Activated naive CD4-positive, alpha-beta T cell treated with anti-CD3 and anti-CD28 coated beads for 36 hours (primary cell): ENCODE measurements at places on chromosomes 7 and 10.

- no peak for DNase-seq
These were observed 108.2 kb upstream of the KAT6B start for GRCh38 chr10:74718208-74718607.

- DNase-seq, result no peak
These were observed 234.2 kb upstream of the LRRN3 start for GRCh38 chr7:110856704-110857103.

DNA sequence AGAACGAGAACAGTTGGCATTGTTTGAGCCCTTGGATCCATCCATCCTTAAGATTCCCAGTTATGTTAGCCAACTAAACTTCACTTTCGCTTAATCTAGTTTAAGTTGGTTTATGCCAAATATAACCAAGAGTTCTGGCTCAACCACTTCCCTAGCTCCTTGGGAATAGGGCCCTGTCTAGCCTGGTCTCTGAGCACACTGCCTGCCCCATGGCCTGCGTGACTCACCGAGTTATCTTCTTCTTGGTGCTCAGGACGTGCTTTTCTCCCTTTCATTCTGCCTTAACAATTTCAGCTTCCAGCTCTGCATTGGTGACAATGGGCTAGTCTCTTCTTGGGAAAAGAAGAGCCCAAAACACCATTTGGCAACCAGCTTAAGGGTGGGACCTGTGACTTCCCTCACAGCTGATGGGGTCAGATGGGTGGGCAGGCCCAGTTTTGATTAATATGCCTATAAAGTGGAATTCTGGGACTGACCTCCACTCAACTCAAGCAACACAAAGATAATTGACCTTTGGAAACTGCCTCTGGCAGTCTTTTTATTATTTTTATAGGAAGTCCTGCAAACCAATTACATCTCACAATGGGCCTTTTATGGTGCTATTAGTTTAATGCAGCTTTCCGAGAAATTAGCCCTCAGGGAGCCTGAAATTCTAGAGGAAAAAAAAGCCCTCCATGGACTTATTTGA is 126.4 kb downstream of the CFAP58 start:
- no peak for DNase-seq

- DNase-seq, result no peak
These were observed 21.9 kb downstream of the PSAP start for GRCh38 chr10:71829171-71829570.

DNA sequence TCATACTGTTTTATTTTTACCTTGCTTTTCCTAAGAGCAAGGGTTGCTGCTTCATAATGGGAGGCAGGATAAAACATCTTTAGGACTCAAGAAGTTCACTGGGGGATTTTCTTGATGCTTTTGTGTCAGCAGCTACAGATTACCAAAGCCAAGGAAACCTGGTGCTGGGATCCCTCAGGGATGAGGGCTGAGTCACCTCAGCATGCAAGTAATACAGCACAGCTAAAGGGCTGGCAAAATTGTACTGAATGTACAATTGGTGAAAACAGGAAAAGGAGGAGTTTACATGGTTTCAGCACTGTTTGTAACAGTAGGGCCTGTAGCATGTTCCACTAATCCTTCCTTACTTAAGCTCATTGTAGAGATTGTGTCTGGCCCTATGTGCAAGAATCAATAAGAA is 1056.8 kb downstream of the SORCS1 start:
- no peak for DNase-seq

- DNase-seq, result peak; percentile 15
These were observed 130.5 kb downstream of the LHPP start for GRCh38 chr10:124592101-124592500.

DNA sequence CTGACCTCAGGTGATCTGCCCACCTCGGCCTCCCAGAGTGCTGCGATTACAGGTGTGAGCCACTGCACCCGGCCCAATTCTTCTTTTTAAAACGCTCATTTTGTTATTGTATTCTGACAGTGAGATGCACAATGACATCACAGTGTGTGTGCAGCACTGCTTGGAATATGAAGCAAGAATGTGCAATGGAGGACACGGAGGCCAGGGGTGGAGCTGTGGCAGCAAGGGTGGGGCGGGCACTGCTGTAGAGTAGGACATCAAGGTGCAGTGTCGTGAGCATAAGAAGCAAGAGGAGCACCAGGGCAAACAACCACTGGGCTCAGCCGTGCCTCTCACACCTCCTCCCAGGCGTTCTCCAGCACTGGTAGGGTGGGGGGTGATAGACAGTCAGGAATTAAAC is 26.8 kb upstream of the GRID1 start:
- DNase-seq, result no peak

GRCh38 chr7:73466112-73466511 is 32.5 kb downstream of the FZD9 start:
- no peak for DNase-seq
